ENCODE measurements at places on chromosomes 7 and 10.

- DNase-seq: no peak
These were observed 187.9 kb upstream of the IMMP2L start for GRCh38 chr7:111750228-111750627.

GRCh38 chr10:13672548-13672947 lies 85.8 kb downstream of the PRPF18 start:
- no peak for DNase-seq

DNA sequence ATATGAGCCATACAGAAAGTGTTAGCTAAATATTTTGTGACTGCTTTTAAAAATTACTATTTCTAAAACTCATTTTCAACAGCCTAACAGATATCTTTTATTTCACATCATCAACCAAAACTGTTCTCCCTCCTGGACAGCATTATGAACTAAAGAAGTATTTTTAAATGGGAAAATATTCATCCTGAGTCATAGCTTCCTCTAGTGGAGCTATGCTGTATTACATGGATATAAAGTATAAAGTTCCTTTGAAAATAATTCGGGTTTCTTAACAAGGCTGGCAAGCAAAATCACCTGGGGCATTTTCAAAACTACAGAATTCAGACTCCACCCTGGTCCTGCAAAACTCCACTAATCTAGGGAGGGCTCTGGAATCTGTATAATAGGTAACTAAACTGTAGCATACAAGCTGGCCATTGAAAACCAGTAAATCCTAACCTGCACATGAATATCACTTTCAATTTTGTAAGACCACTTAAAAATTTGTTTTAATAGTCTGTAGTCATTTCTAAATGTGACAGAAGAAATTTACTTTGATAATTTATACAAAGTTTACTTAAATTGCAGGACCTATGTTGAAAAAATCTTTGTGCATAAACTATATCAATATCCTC lies 53.5 kb downstream of the SCIN start:
- DNase-seq: no peak

GRCh38 chr10:188546-188945 lies 53.3 kb downstream of the ZMYND11 start:
- no peak for DNase-seq

DNA sequence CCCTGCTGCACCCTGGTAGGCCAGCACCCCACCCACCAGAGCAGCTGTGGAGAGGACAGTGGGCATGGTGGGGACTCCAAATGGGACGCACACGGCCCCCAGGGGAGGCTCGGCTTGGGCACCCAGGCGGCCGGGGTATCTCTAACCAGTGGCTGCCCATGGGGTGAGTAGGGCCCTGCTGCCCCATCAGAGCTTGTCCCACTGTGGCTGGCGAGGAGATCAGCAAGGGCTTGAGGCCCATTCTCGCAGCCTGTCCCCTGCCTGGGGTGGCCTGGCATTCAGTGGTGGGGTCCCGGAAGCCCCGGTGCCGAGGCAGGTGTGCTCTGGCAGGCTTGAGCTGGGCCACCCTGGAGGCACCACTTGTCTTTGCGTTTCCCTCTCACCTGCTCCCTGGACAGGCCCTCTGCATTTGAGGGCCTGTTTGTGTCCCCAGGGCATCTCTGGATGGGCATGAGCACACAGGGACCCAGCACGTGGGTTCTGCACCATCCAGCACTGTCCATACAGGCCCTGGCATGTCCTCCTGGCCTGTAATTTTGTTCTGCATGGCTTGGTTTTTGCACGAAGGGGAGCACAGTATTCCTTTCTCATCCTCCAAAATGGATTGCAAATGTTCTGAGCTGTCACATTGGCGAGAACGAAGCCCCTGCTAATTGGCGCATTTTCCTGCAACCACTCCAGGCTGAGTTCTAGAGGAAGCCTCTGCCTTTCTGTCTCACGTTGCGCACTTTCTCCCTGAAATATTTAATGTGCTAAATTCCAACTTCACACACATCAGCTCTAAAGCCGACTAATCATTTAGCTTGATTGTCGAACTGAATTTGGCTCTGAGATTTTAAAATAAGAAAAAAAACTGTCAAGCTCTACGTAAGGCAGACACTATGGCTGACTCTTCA lies 27.2 kb downstream of the PWWP2B start:
- DNase-seq: no peak

GRCh38 chr10:110459600-110459999 lies 38.1 kb upstream of the DUSP5 start:
- DNase-seq: no peak

DNA sequence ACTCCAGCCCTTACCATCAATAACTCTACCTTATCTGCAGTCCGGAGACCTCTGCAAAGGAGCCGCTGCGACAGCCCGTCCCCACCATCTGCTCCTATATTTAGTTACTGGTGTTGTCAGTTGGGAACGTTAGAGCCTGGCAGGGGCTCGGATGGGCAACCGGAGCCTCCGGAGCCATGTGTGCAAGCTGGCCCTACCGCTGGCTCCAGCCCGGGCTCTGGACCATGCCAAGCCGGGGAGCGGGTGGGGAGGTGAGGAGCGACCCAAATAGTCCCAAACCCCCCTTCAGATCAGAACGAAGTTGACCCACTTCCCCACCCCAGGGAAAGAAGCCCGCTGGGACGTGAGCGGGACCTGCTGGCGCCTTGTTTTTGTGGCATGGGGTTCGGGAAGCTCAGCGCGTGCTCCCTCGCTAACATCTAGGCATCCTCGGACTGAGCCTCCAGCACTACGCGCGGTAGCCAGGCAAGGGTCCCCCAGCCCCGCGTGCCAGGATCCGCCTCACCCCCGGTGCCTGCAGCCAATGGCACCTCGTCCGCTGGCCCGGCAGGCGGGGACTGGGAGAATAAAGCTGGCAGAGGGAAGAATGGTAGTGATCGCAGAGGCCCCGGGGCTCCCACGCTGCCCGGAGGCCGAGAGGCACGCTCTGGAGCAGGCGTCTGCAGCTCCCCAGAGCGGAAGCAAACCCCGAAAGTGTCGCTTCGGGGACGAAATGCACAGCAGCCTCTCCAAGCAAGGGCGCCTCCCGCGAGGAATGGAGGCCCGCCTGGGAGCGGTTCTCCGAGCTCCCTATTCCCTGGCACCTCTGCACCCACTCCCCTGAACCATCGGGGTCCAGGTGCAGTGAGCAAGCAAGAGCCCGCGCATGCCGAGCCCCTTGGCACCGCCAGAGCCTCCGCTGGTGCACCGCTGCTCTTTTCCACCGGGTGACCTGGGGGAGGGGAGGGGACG lies 679 bp downstream of the LRRC20 start:
- DNase-seq: peak; percentile 21

- no peak for DNase-seq
These were observed 8.1 kb downstream of the SRGN start for GRCh38 chr10:69096045-69096444.

- DNase-seq: no peak
These were observed 15.4 kb downstream of the NAMPT start for GRCh38 chr7:106269254-106269961.

DNA sequence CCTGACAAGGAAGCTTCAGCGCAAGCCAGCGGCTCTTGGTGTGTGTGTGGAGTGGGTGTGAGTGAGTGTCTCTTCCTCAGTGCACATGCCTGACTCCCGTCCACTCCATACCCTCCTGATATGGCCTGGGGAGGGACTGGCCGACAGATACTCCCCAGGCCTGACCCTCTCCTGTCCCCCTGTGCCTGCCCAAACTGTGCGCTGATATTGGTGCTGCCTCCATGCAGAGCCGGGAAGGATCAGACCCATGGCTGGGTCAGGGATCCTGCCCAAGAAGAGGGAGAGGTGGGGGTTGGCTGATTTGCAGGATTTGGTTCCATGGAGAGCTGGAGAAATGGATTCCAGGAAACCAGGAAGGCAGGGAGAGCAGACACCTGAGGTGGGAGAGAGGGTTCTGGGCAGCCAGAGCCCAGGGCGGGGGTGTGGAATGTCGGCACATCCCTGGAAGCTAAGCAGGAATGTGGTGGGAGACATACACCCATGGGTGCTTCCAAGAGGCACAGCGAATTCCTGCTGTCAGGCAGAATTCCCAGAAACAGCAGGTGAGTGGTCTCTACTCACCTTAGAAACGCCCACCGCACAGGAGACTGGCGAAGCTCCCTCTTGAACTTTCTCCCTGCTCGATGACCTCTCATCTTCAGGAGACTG lies 6.3 kb downstream of the CALML5 start:
- DNase-seq: no peak

Measured in T-cell (primary cell).